Posterior vena cava (tissue), 2 donors: ENCODE measurements at places on chromosomes 6 and 20.

GRCh38 chr20:59028812-59029211 is 3.3 kb downstream of the ATP5F1E start:
- no peak for DNase-seq

GRCh38 chr20:19492687-19493336 is 265.2 kb upstream of the RIN2 start:
- DNase-seq: no peak

DNA sequence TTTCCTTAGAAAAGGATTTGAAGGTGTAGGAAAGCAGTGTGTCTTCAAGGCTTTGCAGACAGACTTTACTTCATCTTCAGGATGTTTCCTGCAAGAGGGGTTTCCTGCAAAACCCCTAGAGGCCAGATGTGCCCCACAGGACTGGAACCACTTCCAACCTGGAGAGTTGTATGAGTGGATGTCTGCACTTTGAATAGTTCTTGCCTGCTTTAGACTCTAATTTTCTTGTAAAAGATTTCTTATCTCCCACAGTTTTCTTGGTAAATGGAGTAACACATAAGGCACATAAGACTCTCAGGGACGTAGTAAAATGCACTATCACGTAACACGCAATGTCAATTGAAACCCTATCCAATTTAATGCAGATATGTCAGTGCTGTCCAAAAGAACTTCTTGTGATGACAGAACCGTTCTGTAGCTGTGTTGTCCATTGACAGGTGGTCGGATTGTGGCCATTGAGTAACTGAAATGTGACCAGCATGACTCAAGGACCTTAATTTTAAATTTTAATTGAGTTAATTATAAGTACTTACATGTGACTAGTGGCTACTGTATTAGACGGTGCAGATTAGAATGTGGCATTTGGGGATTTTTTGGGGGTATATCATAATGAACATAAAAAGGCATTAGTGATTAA is 118.7 kb downstream of the JARID2 start:
- no peak for DNase-seq

DNA sequence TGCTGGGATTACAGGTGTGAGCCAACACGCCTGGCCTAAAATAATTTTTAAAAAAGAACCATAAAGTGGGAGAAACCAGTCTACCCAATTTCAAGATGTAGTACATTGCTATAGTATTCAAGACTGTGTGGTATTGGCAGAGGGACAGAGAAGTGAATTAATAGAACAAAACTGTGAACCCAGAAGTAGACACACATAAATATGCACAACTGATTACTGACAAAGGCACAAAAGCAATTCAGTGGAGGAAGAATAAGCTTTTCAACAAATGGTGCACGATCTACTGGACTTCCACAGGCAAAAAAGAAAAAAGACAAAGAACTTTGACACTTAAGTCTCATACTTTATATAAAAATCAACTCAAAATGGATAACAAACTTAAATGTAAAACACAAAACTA is 15.5 kb downstream of the ZBTB2 start:
- DNase-seq: no peak

- no peak for DNase-seq
Observed at GRCh38 chr6:159532155-159532554, 160.9 kb downstream of the SOD2 start.
